GF-D8 (cell line): ENCODE measurements at places on chromosomes 4 and X.
A peak's percentile ranks its signal among the peaks of the same experiment; 100 is the strongest.

DNA sequence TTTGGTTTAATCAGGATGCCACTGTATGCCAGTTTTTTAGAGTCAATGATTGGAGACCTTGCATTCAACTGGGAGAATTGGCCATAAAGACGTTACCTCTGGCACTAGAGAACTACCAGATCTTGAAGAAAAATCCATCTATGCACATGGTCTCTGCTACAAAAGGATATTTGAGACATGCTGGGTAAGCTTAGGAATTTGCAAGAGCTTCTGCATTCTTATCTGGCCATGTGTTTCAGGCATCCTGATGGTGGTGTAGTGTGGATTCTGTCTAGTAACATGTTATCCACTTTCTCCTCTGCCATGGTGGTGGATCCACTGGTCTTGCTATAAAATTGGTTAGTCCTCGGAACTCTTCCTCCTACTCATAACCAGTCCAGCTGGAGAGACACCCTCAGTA, 185.3 kb upstream of the WDFY3 start:
- no peak for DNase-seq

DNA sequence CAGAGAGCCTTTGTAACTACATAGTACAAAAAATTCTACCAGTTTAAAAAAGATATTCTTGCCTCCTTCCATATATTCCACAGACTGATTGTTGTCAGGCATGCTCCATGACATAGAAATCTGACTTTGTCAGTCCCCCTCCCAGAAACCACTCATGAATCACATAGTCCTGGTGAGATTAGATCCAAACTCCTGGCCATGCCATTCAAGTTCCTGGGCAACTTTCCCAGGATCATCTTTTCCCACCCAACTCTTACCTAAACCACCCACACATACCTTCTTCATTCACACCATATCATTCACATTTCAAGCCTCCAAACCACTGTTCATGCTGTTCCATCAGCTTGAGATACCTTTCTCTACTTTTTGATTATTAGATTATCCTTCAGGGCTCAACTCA, 46.4 kb downstream of the SLC16A2 start:
- DNase-seq = no peak

- DNase-seq = no peak
Observed at GRCh38 chr4:25927361-25928195, 13.6 kb downstream of the SMIM20 start.

GRCh38 chr4:36402008-36402758, 120.8 kb downstream of the DTHD1 start:
- DNase-seq = no peak

- DNase-seq = no peak
Observed at GRCh38 chrX:117743469-117744251, 372.9 kb downstream of the KLHL13 start.

GRCh38 chr4:6892190-6892908, 17.3 kb upstream of the TBC1D14 start:
- peak; percentile 91 for DNase-seq

GRCh38 chrX:38233891-38234667, 13.4 kb upstream of the SRPX start:
- no peak for DNase-seq

DNA sequence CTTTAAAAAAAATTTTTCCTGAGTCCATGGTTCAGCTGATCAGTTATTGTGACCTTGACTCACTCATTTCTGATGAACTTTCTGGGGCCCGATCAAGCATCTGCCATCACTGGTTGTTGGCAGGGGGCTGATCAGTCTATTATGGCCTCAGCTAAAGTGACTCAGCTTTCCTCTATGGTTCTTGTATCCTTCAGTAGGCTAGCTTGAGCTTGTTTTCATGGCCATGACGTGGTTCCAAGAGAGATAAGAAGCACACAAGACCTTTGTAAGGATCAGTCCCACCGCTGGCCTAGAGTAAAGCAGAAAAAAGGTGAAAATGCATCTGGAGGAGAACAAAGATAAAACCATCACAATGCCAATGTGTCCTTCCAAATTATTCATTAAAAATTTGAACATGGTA, 29.8 kb upstream of the EPGN start:
- DNase-seq = no peak

DNA sequence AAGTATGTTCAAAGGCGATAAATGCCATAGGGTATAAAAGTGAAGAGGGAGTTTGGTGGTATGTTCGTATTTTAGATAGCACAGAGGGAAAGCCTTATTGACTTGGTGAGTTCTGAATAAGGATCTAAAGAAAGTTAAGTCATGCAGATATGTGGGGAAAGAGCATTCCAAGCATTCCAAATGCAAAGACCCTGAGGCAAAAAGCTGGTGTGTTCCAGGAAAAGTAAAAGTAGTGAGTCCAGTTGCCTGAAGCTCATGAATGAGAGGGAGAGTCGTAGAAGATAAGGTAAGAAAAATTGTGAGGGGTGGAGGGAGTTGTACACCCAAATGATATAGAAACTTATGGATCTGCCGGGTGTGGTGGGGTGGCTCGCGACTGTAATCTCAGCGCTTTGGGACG, 426.7 kb downstream of the RPA4 start:
- no peak for DNase-seq

DNA sequence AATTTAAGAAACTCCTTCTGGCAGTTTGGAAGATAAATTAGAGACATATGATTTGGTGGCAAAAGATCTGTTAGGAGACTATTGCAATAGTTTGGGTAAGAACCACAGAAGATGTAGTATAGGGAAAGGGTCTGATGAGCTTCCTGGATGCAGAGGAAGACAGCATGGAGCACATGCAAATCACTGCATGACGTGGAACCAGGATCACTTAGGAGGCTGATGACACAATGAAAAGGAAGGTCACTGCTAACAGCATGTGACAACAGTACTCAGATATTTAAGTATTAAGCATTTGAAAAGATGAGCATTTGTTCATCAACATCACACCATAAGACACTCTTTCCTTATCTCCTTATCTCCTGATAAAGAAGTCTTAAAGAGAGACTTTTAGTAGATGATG, 167.8 kb upstream of the LDB2 start:
- no peak for DNase-seq

DNA sequence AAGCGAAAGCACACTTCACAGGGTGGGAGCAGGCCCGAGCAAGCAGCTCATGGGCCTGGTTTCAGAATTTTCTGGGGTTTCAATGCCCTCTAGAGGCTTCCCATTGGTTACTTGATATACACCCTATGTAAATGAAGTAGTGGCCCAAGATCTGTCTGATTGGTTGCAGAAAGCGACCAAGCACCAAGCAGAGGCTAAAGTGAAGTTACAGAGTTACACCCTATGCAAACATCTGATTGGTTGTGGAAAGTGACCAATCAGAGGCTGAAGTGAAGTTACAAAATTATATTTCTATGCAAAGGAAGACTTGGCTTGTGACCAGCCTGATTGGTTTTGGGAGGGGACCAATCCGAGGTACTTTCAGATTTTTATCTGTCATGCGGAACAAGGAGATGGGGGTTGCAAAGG, 8.2 kb downstream of the FHIP1A start:
- DNase-seq = no peak

- DNase-seq = no peak
Observed at GRCh38 chr4:107578321-107578720, 141.7 kb downstream of the PAPSS1 start.

- no peak for DNase-seq
Observed at GRCh38 chr4:62460329-62460728, 1260.2 kb downstream of the ADGRL3 start.

GRCh38 chr4:147547314-147548056, 66.6 kb downstream of the EDNRA start:
- DNase-seq = no peak

GRCh38 chr4:115865736-115866135, 752.3 kb upstream of the NDST4 start:
- DNase-seq = no peak
